Smooth muscle cell of trachea (primary cell): ENCODE measurements at places on chromosomes 6 and 20. TPM values are rescaled to one million over a fixed set of nuclear protein-coding genes. Genes with fewer than 3 reads are reported as not detected.

CEP85L gene
- 22.2 and 30.0 TPM in 2 replicates for total RNA-seq

TSBP1 gene
- total RNA-seq = not detected in 2 replicates

SAMD3 gene
- 2.0 and 5.1 TPM in 2 replicates for total RNA-seq

FAM217A gene
- not detected in 2 replicates for total RNA-seq

VGLL2 gene
- not detected in 2 replicates for total RNA-seq

RING1 gene
- total RNA-seq = 31.4 and 52.9 TPM in 2 replicates

PXDC1 gene
- total RNA-seq = 28.9 and 48.8 TPM in 2 replicates

BAG2 gene
- 23.4 and 25.5 TPM in 2 replicates for total RNA-seq

WFDC12 gene
- total RNA-seq = not detected in 2 replicates

CCM2L gene
- not detected in 2 replicates for total RNA-seq

EFCAB8 gene
- total RNA-seq = 0.44 TPM in 1 of 2 replicates, not detected in the other

HLA-DPA1 gene
- total RNA-seq = 1.7 and 2.8 TPM in 2 replicates

TSPO2 gene
- not detected in 2 replicates for total RNA-seq

FAM83B gene
- under 0.01 TPM in 1 of 2 replicates, not detected in the other for total RNA-seq

CAP2 gene
- 3.5 and 3.6 TPM in 2 replicates for total RNA-seq

PNLDC1 gene
- not detected in 2 replicates for total RNA-seq

TINAG gene
- total RNA-seq = 0.58 TPM in 1 of 2 replicates, not detected in the other

IFNGR1 gene
- 65.3 and 68.2 TPM in 2 replicates for total RNA-seq
